ENCODE measurements at places on chromosomes 1 and 21. TPM values are rescaled to one million over a fixed set of nuclear protein-coding genes. Genes with fewer than 3 reads are reported as not detected.
A peak's percentile ranks its signal among the peaks of the same experiment; 100 is the strongest.

DNA sequence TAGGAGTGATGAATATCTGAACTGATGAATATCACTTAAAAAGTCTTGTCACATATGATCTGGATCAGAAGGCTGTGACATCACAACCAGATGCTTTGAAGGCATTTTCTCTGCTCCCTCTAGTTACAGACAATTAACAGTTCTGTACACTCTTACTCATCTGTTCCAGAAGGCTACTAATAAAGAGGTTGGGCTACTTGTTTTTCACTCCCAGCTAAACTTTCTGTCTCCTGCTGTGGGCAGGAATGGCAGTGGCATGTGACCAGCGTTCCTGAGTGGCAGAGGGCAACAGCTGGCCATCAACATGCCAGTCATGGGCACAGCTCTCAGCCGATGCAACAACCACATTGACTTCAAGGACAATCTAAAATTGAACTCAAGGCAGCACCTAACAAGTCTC, 66.7 kb downstream of the SLC45A1 start:
- no peak for DNase-seq

- DNase-seq: no peak
These were observed 357 bp upstream of the TXLNA start for GRCh38 chr1:32179193-32179442.

GRCh38 chr1:21511579-21512522, 2.6 kb downstream of the ALPL start:
- DNase-seq: no peak

GRCh38 chr1:118021668-118022067, 92.1 kb downstream of the WDR3 start:
- no peak for DNase-seq

DNA sequence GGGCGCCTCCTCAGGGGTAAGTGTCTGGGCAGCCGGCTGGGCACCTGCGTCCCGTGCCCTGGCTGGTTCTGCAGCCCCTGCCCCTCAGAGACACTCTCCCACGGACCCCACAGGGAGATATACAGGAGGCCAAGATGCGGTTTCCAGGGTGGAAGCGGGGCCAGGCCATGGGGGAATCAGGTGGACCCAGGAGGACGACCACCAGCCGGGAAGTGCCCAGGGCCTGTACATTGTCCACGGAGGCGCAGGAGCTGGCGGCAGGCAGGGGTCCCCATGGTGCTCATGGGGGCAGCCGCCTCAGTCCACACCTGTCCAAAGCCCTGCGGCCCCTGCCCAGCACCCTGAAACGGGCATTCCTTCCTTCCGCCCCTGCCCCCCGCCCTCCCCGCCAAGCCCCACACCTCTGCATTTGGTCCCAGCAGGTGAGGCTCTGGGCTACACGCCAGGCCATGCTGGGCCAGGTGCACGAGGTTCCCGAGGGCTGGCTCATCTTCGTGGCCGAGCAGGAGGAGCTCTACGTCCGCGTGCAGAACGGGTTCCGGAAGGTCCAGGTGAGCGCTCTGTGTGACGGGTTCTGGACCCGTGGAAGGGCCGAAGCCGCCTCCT, 36.7 kb downstream of the SLC19A1 start:
- peak; percentile 73 for DNase-seq

The LCE1E gene
- polyA plus RNA-seq: not detected

DNA sequence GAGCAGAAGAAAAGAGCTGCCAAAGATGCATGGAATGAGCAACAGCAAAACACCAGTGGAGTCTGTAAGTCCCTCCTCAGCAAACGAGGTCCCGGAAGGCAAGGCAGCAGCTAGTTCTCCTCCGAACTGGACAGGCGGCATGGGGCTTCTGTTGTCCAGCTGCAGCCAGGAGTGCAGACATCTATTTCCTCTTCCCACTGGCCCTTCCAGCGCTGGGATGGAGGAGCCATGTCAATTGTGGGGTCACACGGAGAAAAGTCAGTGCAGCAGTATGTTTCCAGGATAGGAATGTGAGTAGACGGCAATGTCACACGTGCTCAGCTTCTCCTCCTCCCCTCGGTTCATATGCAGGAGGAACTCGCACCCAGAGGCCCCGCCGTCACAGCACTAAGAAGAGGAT, 46.5 kb downstream of the STX6 start:
- DNase-seq: no peak

- DNase-seq: no peak
These were observed 6.6 kb upstream of the TMEM167B start for GRCh38 chr1:109083923-109084322.

DNA sequence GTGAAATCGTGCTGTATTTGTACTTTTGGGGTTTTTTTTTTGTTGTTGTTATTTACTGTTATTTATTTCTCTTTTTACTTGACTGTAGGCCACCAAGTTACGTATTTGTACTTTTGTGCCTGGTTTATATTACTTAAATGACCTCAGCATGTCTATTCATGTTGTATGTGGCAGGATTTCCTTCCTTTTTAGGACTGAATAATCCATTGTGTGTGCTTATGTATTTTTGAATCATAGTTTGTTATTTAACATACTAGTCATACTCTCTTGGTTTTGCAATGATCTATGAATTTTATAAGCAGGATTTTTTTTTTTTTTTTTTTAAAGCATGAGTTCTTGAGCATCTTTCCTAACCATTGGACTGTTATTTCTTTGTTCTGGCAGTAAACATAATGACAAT, 51.2 kb downstream of the RNF2 start:
- no peak for DNase-seq

The SPRR2A gene
- not detected for polyA plus RNA-seq

The ANGPTL7 gene
- 0.24 TPM for polyA plus RNA-seq

DNA sequence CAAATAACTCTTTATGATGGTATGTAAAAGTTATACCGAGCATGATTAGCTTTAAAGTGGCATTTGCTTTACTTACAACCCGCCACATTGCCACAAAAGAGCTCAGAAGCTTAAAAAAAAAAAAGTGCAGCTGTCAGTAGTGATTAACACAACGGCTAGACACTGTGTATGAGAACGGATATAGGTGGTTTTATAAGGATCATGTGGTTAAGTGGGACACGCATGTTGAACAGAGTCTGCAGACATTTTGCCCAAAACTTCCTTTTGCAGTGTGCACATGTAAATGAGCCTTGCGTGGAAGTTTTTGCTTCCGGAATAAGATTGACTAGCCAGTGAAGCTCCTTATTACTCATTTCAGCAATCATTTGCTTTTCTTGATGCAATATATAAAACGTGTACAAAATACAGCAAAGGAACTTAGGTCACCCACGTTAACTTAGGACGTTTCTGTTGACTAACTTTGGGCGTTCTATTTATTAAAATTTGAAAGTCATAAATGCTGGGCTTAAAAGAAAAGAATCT, 58.7 kb upstream of the RGS1 start:
- no peak for DNase-seq

GRCh38 chr21:28761674-28762356, 230.9 kb downstream of the LTN1 start:
- DNase-seq: no peak

DNA sequence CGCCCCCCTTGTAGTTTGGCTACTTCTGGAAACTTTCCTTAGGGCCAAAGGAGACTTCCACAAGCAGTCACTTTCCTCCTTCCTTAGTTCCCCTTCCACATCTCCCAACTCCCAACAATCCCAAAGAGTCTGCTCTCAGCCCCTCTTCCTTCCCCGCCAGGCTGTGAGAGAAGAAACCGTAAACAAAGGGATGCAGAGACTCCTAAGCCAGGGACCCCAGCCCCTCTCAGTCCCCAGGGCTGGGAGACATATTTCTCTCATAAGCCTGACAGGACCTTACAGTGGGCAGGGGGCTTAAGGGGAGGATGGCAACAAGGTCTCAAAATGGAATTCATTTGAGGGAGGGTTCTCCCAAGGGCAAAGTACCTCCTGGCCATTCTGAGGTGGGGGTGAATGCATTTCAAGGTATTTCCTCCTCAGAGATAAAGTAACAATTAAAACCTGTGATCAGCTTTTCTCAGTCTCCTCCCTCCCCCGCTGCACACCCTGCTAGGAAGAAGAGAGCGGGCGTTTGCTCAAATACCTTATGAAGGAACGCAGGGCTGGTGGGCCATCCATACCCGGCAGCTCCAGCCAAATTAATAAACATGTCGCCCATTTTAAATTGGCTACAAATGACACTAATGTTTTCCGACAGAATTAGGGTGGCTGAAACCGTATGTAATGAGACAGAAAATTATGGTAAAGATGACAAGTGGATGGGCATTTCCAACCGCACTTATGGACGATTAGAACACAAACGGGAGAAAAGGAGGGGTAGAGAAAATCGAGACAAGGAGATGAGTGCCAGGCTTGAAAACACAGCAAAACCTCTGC, 4.0 kb downstream of the BARHL2 start:
- DNase-seq: no peak

GRCh38 chr1:244212797-244213475, 161.9 kb downstream of the ZBTB18 start:
- peak; percentile 51 for DNase-seq

DNA sequence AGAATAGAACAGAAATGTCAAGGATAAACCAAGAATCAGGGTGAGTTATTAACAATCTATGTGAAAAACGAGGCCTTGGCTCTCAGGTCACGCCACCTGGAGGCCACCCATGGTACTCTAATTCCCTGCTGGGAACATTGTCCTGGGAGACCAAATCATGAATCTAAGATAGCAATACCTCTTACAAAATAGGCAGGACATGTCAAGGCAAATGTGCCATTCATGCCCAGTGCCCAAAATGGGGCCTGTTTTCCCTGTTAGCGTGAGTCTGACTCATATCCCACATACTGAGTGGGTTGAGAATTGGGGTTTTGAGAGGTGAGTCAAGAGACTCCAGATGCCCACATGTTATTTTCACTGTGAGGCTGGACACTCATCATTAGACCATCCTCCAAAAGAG, 380.8 kb downstream of the HHIPL2 start:
- DNase-seq: peak; percentile 63

DNA sequence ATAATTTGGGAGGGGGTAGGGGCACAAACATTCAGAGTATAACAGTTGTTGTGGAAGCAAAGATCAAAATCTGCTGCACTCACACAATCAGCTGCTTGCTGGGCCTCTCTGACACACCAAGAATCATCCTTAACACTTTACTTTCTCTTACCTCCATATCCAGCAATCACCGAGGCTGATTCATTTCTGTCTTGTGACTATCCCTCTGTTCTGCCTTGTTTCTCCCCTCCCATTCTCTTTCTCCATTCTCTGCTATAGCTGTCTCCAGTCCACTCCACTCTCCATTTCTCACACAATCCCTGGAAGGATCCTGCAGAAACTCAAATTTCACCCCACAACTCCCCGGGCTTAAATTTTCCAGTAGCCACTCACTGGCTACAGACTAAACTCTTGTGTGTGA, 91.8 kb upstream of the NGF start:
- no peak for DNase-seq

The LRRC39 gene
- polyA plus RNA-seq: 0.45 TPM
